ENCODE measurements at places on chromosomes 5 and 9.
A peak's percentile ranks its signal among the peaks of the same experiment; 100 is the strongest.

DNA sequence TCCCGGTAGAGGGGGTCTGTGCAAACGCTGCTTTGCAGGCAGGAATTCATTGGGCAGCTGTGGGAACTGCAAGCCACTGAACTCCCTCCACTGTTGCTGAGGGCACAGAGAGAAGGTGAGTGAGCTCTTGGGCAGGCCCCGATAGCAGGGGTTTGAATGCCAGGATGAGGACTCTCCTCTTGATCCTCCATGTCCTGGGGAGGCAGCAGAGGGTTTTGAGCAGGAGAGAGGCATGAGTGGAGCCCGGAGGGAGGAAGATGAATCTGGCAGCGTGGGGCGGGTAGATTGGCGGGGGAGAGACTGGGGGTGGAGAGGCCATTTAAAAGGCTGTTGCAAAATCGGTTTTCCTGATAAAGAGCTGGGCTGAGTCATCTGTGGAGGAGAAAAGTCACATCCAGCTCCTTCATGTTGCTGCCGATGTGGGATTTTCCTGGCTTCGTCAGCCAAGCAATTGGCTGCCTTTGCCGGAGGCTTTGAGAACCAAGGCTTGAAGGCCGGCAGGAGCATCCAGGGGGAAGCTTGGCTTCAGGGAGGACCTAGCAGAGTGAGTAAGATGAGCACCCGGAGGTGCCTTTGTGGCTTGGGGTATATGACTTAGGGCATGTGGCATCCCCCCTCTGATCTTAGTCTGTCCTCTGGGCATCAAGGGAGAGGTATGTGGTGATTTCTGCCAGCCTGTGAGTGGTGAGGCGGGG is at the start of gene SYNPO:
Gene SYNPO (plus strand): TSS at position 350 of the 695 bp plus-strand sequence. CDS start 7,616 bp downstream, outside the sequence.
- H3K27me3 ChIP-seq = peaks cover 4% of the 10 kb centered on the region
- no peak for DNase-seq
- no peaks in the 10 kb centered on the region for H3K4me1 ChIP-seq
- no peak within 1 kb of the TSS for H3K27ac ChIP-seq

DNA sequence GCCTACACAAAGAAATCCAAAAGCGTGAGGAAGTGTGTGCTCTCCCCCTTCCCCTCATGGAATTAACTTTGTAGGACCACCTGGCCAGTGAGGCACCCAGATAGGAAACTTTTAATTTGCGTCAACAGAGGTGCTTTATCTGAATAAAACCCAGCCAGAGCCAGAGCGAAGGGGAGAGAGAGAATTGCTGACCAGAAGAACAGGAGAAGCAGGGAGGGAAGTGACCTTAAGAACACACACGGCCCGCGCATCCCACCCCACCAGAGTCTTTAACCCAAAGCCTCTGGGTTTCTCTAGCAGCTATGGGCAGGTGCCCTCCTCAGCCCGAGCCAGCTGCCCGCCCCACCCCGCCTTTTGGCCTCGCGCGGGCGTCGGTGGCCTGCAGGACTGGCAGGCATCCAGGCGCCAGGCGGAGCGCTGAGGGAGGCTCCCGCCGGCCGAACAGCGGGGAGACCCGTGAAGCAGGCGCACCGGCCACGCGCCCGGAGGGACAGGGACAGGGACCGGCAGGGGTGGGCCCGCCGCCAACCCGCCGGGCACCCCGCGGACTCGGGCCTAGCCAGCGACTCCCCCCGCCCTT is 580 bp downstream of the ERAP1 start:
- peaks cover 43% of the 10 kb centered on the region for H3K4me1 ChIP-seq
- peak overlapping the region; percentile 99 for H3K27ac ChIP-seq
- H3K27me3 ChIP-seq = no peaks in the 10 kb centered on the region
- DNase-seq = peak; percentile 53
- peaks cover 27% of the 10 kb centered on the region for H3K36me3 ChIP-seq

DNA sequence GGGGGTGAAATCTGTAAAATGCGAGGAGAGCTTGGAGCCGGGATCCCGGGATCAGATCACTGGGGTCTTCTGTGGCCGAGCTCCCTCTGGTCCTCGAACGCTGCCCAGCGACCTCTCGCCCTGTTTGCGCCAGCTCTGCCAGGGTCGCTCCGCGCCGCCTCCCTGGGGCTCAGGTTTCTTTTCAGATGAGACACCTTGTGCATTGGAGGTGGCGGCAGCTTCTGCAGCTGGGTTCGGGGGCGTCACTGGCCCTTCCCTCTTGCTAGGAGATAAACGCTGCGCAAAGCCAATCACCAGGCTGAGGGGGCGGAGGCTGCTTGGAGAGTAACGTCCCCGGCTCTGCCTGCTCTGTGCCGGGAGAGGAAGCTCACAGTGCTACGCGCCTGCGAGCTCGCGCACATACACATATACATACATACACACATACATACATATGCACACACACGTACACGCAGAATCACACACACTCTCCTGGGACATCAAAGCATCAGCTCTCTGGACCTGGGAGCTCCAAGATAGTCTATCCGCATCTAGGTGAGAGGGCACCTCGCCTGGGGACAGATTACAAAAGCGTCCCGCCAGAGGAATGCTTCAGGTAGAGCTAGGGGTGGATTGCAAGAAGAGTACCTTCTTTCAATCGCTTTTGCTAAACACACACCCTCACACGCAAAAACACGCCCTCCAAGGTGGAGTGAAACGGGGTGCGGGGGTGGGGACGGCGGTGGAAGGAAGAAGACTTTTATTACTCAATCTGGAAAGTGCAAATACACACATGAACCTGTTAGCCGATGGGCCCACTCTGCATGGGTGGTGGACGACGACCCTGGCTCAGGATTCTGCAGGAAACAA is at the start of gene ST8SIA4:
Gene ST8SIA4 (minus strand): TSS at position 244 of the 849 bp plus-strand sequence. CDS start 327 bp downstream, outside the sequence.
- H3K4me1 ChIP-seq = peaks cover 52% of the 10 kb centered on the region
- peaks cover 5% of the 10 kb centered on the region for H3K36me3 ChIP-seq
- H3K27ac ChIP-seq = peak within 1 kb of the TSS; percentile 97
- peak; percentile 87 for DNase-seq
- no peaks in the 10 kb centered on the region for H3K27me3 ChIP-seq
- H3K4me3 ChIP-seq = peak within 1 kb of the TSS; percentile 97

DNA sequence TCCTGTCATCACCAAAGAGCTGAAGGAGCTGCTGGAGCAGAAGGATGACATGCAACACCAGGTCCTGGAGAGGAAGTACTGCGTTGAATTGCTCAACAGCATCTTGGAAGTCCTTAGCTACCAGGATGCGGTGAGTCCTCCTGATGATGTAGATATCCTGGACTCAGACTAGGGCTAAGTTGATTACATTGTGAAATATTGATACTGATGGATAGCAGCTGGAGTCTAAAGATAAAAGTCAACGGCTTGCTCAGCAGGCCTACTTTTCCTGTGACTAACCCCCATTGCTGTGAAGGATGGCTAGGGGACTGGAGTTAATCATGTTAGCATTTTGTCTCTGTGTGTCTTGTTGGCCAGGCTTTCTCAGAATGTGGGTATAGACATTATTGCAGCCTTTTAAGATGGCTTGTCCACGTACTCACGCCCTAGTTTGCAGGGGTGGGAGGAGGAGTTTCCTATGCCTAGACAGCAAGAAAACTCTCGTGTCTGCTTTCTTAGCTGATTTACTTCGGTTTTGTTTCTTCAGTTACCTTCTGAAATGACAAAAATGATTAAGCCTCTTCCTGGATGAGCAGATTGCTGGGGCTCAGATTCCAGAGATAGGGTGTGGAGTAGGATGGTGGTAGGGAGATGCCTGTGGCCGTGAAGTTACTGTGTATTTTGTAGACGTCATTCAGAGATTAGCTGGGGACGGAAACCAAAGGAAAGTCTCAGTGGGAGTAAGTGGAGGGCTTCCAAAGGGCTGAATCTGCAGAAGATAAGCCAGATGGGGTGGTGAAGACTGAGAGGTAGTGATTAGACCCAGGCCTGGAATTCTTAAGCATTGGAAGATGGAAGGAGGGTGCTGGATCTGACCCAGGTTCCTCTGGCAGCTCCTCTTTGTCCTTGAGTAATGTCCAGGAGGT is 166.3 kb downstream of the DOCK2 start:
- no peak overlapping the region for H3K27ac ChIP-seq
- H3K27me3 ChIP-seq = no peaks in the 10 kb centered on the region
- peaks cover 30% of the 10 kb centered on the region for H3K4me1 ChIP-seq
- H3K36me3 ChIP-seq = peaks cover 79% of the 10 kb centered on the region

GRCh38 chr5:14239951-14240350 is 96.8 kb downstream of the TRIO start:
- DNase-seq = no peak
- no peak overlapping the region for H3K4me3 ChIP-seq
- no peak overlapping the region for H3K27ac ChIP-seq
- peaks cover 4% of the 10 kb centered on the region for H3K27me3 ChIP-seq
- peaks cover 2% of the 10 kb centered on the region for H3K4me1 ChIP-seq

- H3K4me1 ChIP-seq = peaks cover 15% of the 10 kb centered on the region
- peaks cover 20% of the 10 kb centered on the region for H3K27me3 ChIP-seq
- peak within 1 kb of the TSS; percentile 13 for H3K27ac ChIP-seq
- peak within 1 kb of the TSS; percentile 83 for H3K4me3 ChIP-seq
Measured at GRCh38 chr5:177086654-177087397, at the start of gene FGFR4. Gene FGFR4, plus strand, starts transcription at chr5:177086915. Its CDS starts 2,688 bp downstream, at chr5:177089603.

- no peaks in the 10 kb centered on the region for H3K27me3 ChIP-seq
- H3K27ac ChIP-seq = peak within 1 kb of the TSS; percentile 95
- no peaks in the 10 kb centered on the region for H3K36me3 ChIP-seq
- DNase-seq = peak; percentile 58
- peaks cover 67% of the 10 kb centered on the region for H3K4me1 ChIP-seq
Measured at GRCh38 chr5:151157426-151158286, at the start of gene ANXA6. Gene ANXA6, minus strand, starts transcription at chr5:151157779. Its CDS starts 9,878 bp downstream, at chr5:151147901.

DNA sequence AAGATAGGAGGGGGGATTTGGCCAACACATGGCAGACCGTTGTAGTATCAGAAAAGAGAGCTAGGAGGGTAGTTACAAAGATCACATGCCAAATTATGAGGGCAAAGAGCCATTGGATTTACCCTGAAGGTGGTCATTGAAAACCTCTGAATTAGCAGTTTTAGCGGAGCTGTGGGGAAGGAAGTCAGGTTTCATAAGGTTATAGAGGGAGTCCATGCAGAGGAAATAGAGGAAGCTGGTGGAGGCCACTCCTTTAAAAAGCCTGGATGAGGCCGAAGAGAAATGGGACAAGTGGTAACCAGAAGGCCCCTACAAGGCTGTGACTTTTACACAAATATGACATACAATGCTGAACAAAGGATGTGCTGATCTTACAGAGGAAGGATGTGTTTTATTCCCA is 13.2 kb downstream of the DOCK8 start:
- no peaks in the 10 kb centered on the region for H3K36me3 ChIP-seq
- H3K4me3 ChIP-seq = no peak overlapping the region
- H3K27me3 ChIP-seq = no peaks in the 10 kb centered on the region
- H3K4me1 ChIP-seq = peaks cover 2% of the 10 kb centered on the region
- DNase-seq = no peak

- no peak overlapping the region for H3K27ac ChIP-seq
- no peak for DNase-seq
- peaks cover 9% of the 10 kb centered on the region for H3K27me3 ChIP-seq
Measured at GRCh38 chr9:114516913-114517312, 11.6 kb upstream of the WHRN start.

DNA sequence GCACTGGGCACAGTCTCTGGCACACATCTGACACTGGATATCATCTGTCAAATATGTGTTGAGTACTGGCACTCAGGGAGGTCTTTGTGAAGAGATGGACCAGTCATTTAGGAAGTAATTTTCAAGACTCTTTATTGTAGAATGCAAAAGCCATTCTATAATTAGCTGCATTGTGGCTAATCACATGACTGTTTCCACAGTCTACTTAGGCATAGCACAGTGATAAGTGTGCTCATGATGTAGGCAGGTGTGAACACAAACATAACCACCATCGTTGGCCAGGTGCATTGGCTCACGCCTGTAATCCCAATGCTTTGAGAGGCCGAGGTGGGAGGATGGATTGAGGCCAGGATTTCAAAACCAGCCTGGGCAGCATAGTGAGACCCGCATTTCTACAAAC is 62.2 kb downstream of the CFAP77 start:
- peaks cover 5% of the 10 kb centered on the region for H3K27me3 ChIP-seq
- DNase-seq = no peak
- no peak overlapping the region for H3K27ac ChIP-seq
- no peak overlapping the region for H3K4me3 ChIP-seq
- H3K4me1 ChIP-seq = no peaks in the 10 kb centered on the region

DNA sequence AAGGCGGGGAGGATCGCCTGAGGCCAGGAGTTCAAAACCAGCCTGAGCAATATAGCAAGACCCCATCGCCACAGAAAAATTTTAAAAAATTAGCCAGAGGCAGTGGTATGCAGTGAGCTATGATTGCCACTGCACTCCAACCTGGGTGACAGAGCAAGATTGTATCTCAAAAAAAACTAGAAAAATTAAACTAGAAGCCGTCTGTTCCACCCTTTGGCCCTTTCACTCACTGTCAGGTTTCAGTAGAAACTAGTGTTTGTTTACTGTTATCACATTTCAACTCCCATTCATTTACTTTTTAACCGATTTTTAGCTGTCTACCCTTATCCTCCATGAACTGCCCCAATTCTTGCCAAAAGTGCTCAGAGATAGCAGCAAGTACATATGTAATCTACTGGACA is 8.3 kb downstream of the UGCG start:
- no peaks in the 10 kb centered on the region for H3K27me3 ChIP-seq
- no peak overlapping the region for H3K27ac ChIP-seq
- DNase-seq = no peak
- peaks cover 4% of the 10 kb centered on the region for H3K36me3 ChIP-seq
- no peak overlapping the region for H3K4me3 ChIP-seq
- H3K4me1 ChIP-seq = peaks cover 62% of the 10 kb centered on the region

- no peak for DNase-seq
- H3K36me3 ChIP-seq = no peaks in the 10 kb centered on the region
- H3K4me3 ChIP-seq = no peak overlapping the region
Measured at GRCh38 chr9:83183621-83184020, 120.7 kb upstream of the RASEF start.

DNA sequence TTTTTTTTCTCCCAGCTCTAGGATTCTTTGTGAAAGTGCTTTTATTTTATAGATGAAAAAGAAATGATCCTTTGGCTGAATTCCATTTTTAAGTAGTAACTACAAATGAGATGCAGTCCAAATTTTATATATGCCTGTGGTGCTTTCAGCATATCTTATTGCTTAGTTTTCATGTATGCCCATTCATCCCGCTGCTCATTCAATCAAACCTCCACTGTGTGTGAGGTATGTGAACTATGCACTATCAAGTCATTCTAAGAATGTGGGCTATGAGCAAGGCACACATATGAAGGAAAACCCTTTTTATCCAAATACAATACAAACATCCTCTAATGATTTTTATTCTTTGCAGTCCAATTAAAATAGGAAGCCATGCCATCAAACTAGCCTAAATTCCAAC is 1069.1 kb upstream of the DMAC1 start:
- no peak overlapping the region for H3K4me3 ChIP-seq
- no peaks in the 10 kb centered on the region for H3K27me3 ChIP-seq
- H3K36me3 ChIP-seq = no peaks in the 10 kb centered on the region

Measured in naive thymus-derived CD8-positive, alpha-beta T cell (primary cell).